ENCODE measurements at places on chromosomes 6 and 20.

- DNase-seq, result peak; percentile 96
Observed at GRCh38 chr6:80382811-80383210, 276.3 kb downstream of the BCKDHB start.

DNA sequence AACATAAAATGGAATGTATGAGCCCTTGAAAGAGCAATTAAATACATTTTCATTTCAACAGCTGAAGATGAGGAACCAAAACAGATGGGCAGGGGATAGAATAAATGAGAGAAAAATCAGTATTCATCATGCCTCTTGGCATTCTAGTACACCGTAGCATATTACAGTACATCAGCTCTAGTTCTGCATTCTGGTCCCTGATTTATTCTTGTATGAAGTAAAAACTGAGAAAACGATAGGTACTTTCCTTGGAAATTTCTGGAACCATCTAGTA, 349.4 kb downstream of the ARHGAP18 start:
- DNase-seq, result no peak

- DNase-seq, result no peak
Observed at GRCh38 chr20:31862157-31862470, 8.2 kb downstream of the DUSP15 start.

DNA sequence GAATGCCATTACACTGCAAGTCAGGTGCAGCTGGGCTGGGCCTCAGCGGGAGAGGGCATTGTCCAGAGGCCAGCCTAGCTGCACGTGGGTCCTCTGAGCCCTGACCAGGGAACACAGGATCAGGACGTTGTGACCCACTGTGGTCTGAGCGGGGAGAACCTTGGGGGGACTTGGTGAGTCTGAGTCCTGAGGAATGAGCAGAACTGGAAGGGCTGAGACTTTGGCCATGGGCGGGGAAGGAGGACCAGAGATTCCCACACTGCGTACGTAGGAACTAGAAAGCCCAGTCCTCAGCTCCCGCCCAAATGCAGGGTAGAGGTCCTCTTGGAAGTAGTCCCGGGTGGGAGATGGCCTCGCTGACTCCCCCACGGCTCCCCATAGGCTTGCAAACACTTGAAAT, 42.5 kb downstream of the GABRR2 start:
- DNase-seq, result no peak

DNA sequence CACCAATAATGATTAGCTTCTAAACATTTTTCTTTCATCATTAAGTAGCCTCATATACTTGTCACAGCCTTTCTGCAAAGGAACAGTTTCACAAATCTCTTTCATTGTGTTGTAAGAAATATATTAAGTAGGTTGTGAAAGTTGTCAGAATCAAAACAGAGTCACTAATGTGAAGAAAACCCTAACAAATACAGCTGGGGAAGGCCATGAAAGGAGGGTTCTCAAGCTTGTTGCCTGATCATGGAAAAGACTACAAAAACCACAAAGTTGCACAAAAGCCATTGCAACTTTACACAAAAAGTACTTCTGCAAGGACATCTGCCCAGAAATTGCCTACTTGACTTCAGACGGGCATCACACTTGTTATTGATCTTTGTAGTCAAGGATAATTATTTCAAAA, 216.1 kb downstream of the ALDH8A1 start:
- no peak for DNase-seq

DNA sequence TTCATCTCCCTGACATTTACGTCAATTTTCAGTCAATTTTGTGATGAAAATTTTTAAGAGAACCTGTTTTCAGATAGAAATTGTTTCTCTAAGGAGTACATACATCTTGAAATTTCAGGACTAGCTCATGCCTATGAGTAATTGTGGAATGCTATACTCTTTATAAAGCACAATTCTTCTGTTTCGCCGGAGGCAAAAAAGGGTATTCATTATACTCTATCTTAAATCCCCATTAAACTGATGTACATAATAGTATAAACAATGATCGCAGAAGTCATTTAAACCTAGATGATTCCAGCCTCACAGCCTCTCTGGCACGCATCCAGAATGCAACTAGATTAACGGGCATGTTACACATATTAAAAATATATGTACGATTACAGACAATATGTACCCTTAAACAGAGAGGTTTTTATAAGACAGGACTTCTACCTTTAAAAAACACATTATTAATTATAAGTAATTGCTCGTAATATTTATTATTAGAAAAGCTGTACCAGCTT, 62.6 kb downstream of the NRSN1 start:
- no peak for DNase-seq

Measured in fibroblast of skin of right quadriceps (primary cell).